NCI-H1105 (cell line): ENCODE measurements at places on chromosomes 6 and 20.

- DNase-seq, result no peak
These were observed 1.3 kb upstream of the ENPP4 start for GRCh38 chr6:46128476-46128875.

DNA sequence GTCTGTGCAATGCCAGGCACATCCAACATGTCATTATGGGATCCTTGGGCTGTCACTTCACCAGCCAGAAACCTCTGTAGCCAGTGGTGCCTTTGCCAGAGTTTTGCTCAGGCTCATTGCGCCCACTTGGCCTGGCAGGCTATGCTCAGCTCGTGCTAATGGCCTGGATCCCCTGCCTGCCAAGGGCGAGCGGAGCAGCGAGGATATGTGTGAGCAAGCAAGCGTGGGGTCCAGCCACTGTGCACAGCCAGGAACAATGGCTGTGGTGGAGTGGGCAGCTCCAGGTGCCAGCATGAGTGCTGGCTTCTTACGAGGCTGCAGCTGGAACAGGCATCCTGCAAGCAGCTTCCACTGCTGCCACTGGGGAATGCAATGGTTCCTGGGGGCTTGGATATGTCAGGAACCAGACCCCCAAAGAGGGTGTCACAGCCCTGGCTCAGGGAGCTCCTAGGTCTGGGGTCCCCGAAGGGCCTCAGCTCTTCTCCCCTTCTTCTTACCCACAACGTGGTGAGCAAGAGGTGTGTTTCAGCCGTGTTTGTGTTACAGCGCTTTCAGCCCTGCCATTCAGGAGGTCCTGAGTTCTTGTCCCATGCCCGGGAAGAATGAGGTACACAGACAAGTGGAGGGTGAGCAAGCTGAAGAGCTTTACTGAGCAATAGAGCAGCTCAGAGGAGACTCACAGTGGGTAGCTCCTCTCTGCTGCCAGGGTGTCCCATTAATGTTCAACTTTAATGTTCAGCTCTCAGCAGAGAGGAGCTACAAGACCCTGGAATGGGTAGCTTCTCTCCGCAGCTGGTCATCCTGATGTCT lies 22.3 kb upstream of the TOP1 start:
- DNase-seq, result no peak

GRCh38 chr20:44435630-44436335 lies 39.9 kb upstream of the TTPAL start:
- DNase-seq, result no peak

- DNase-seq, result peak; percentile 21
These were observed 16.3 kb upstream of the HM13 start for GRCh38 chr20:31497838-31498540.

- no peak for DNase-seq
These were observed 60.5 kb downstream of the HS3ST5 start for GRCh38 chr6:114282292-114282691.

- no peak for DNase-seq
These were observed 501 bp upstream of the PLA2G7 start for GRCh38 chr6:46735720-46736031.

- no peak for DNase-seq
These were observed 1288.6 kb upstream of the GJE1 start for GRCh38 chr6:140844167-140844566.

DNA sequence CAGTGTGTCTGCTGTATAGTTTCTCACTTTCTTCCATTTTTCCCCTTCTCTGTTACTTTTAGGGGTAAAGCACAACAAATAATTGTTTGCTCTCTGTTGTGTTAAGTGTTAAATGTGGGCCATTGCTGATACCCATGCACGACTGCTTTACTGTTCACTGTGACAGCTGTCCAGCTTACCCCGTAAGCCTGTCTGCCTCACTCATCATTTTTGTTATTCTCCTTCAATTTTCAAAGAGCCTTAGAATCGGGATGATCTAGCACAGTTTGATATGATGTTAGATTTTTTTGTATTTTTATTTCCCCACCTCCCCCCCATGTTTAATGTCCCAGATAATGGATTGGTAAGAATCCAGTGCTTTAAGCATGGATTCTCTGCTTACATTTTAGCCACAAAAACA lies 41.2 kb upstream of the MLIP start:
- no peak for DNase-seq

DNA sequence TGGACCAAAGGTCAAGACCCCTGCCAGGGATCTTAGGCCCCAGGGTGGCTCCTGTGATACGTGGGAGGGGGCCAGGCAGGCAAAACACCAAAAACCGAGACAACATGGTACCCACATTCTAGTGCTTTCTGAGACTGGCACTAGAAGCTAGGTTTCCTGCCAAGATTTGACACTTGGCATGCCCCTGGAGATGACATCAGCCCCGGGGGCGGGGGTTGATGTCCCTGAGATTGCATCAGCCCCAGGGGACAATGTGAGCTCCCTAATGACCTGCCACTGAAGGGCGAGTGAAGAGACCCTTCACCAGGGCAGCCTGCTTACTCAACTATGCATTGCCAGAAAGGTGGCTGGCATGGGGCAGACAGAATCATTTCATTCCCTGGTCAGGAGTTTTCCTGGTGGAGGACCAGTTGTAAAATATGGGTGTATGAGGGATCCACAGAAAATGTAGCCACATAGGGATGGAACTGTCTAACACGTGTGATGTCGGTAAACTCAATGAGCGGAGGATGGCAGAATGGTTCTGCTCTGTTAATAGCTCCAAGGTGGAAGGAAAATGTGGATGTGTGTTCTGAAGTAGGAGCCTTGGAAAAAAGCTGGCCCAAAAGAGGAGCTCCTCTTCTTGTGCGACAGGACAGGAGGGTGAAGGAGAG lies 219.7 kb downstream of the UNC5CL start:
- DNase-seq, result peak; percentile 19

- no peak for DNase-seq
These were observed 76.0 kb downstream of the RSPH3 start for GRCh38 chr6:158923805-158924498.

- DNase-seq, result no peak
These were observed 29.2 kb downstream of the ISM1 start for GRCh38 chr20:13250251-13250650.

GRCh38 chr20:62201173-62202082 lies 18.6 kb downstream of the MTG2 start:
- DNase-seq, result no peak

DNA sequence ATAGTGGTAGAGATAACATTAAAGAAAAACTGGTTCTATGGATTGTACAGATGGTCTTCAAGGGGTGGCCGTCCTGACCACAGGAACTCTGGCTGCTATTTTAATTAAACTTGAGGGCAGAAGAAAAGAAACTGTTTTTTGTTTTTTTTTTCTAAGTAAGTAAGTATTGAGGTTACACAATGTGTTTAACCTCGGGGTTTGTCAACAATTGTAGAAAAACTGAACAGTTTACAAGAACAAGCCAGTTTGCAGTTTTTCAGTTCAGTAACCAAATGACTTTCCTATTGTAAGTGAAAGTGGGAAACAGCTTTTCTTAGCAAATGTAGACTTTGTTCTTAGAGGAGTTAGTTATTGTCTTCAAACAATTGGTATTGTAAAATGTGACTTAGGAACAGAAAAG lies 77.0 kb downstream of the PLCB1 start:
- no peak for DNase-seq

DNA sequence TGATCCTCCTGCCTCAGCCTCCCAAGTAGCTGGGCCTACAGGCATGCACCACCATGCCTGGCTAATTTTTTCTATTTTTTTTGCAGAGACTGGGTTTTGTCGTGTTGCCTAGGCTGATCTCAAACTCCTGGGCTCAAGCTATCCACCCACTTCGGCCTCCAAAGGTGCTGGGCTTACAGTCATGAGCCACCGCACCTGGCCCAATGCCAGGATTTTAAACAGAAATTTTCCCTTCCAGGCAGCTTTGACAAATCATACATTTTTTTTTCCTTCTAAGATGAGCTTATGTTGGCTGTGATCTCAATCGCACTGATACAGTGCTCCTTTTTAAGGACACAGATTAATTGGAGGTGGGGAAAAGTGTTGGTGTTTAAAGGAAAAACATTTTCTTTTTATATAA lies 73.2 kb upstream of the CD2AP start:
- DNase-seq, result no peak

DNA sequence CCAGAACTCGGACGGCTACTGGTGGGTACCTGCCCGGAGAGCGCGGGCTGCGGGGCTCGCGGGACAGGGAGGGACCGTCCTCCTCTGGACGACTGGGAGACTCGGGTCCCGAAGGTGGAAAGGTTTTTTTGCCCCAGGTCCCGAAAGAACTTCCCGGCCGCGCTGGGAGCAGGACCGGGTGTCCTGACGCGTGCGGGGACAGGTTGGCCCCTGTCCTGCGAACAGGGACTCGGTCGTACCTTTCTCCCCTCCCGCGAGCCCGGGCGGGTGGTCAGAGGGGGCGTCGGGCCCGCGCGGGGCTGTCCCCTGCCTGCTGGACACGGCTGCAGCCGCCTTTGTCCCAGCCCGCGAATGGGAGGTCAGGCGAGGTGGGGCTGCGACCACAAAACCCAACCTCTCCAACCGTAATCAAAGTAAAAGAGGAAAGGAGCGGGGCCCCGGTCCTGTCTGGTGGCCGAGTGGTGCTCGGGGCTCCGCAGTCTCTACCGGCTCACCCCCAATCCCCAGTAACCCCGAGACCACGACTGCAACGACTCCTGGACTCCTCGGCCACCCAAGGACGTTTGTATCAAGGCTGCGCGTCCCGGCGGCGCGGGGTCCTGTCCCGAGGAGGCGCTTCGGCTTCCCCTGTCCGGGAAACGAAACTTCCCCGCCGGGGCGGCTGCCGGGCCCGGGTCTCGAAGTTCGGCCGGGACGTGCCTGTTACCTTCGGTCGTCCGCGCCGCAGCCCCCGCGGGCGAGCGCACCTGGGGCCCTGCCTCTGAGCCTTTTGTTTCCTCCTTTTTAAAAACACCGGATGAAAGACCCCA lies 798 bp downstream of the DSP start:
- DNase-seq, result no peak

DNA sequence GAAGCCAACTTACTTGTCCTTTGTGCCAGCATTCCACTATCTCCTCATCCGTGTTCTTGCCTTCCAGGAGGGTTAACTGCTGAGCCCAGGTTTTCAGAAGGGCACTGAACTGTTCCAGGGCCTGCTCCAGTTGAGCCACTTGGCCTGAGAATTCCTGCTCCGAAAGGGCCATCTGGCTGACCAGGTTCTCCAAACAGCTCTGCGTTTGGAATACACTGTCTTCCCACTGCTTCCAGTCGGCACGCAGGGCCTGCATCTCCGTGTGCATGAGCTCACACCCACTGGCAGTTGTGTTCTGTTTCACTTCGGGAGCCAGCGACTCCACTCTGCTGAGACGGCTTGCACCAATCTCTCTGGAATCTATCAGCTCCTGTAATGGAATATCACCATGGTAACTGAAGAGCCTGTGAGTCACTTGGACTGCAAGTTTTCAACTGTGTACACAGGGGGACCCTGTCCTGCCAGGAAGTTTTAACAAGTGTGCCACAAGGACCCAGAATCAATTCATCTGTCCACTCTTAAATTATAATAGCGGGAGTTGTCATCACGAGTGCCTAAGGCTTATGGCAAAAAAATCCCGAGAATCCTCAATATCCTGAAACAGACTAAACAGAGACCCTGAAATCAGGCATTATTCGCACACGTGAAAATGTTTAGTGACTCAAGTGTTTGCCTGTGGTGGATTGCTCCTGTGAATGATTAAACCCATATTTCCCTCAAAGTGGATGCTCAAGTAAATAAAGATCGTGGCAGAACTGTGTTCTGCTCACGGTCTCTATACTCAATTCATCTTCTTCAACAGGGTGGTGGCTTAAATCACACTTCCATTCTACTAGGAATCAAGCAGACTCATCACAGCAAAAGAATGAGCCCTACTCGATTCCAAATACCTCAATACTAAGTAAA lies 255.9 kb downstream of the SYNE1 start:
- no peak for DNase-seq

DNA sequence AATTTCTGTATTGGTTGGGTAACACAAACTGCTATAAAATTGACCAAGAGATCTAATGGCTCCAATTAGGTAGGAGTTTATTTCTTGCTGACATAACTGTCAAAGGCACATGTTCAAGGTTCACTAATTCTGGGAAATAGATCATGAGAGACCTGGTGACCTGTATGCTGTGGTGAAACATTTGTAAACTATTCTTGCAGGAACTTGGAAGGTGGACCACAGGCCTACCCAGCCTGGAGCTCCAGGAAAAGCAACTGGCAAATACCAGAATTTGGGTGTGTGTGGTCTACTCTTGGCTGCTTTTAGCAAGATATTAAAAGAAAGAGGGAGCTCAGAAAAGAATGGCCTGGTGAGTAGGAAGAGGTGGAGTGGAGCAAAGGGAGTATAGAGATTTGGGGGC lies 184.6 kb downstream of the QKI start:
- no peak for DNase-seq

DNA sequence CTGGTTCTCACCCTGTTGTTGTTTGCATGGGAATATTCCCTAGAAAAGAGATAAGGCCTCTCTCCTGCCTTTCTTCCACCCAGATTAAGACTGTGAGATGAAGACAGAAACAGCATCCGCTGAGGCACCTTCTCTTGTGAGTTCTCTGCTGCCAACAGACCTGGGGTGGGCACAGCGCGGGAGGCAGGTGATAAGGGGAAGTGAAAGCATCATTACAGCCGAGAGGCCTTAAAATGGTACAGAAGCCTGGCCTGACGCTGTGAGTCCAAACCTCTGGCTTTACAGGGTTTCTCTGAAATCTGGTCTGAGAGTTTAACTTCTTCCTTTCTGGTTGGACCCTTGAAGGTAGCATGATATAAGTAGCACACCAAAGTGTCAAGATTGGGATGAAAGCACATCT lies 21.0 kb upstream of the IYD start:
- no peak for DNase-seq

GRCh38 chr20:63145156-63145555 lies 70.8 kb downstream of the YTHDF1 start:
- no peak for DNase-seq

DNA sequence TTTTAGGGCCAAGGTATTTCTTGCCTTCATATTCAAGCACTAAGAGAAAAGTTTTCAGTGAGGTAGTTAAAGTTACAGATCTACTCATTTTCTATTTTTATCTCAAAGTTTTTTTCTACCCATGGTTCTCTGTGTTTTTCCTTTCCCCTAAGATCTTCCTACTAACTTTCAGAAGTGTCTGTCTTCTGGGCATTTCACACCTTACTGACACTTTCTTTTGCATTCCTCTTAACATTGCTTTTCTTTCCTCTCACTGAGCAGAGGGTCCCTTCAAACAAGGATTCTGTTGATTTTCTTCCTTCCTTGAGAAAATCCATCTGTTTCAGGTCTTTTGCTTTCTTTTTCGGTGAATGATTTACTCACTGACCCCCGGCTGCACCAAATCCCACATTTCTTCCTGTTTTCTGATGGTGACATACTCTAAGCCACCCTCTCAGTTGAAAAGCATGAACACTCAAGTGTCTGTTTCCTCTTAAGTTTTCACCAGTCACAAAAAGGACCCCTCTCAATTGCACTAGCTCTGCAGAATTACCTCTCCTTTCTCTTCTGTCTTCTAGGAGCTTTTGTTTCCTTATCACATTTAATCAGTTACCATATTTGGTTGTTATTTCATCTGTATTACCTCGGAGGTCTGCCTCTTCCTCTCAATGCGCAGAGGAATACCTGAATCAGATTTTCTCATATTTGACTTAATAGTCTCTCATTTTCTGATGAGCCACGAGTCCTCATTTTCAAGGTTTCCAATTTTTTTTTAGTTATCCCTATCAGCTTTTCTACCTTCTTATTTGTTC lies 73.5 kb upstream of the RNF217 start:
- no peak for DNase-seq

GRCh38 chr6:143021543-143021942 lies 39.1 kb upstream of the AIG1 start:
- DNase-seq, result no peak
